ENCODE measurements at places on chromosomes 2 and 18.
A peak's percentile ranks its signal among the peaks of the same experiment; 100 is the strongest.

DNA sequence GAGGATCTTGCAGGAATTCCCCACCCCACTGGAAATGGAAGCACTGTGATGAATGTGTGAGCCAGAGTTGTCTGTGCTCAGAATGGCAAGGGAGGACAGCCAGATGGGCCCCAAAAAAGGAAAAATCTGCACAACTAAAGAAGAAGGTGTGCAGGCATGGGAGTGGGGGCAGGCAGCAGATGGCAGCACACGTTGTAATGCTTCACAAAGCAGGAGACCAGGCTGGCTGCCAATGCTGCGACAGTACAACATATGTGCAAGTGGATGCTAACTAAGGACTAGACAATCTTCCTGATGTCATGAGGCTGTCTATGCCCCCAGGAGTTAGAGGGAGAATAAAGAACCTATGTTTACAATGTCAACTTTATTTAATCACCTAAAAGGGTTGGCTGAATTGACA, 27.2 kb downstream of the ST6GAL2 start:
- no peak for DNase-seq

- DNase-seq, result no peak
Measured at GRCh38 chr18:23330423-23330822, 122.7 kb upstream of the RIOK3 start.

DNA sequence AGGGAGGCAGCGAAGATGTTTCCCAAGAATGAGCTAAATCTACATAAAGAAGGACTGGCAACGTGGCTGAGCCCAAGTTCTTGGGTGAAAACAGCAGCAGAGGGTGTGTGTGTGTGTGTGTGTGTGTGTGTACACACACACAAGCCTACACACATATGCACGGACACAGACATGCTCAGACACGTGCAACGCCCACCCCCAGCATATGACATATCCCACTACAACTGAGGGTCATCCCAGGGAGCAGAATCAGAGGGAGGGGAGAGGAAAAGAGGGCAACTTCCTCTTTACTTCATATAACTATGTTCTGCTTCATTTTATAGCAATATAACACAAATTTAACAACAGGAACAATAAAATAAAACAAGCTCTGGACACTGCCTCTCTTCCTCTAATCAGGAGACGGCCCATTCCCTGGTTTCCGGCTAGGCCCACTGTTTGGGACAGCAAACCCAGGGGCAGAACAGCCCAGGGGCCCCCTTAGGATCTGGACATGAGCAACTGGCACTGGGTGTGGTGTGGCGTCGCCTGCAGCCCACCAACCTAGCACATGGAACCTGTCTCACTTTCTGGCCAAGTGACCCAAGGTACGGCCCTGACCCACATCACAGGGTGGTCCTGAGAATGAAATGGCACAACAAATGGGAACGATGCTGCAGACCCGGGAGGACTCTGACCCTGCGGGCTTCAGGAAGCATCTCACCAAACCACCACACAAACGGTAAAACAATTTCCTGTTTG, 25.0 kb downstream of the FAM178B start:
- no peak for DNase-seq

DNA sequence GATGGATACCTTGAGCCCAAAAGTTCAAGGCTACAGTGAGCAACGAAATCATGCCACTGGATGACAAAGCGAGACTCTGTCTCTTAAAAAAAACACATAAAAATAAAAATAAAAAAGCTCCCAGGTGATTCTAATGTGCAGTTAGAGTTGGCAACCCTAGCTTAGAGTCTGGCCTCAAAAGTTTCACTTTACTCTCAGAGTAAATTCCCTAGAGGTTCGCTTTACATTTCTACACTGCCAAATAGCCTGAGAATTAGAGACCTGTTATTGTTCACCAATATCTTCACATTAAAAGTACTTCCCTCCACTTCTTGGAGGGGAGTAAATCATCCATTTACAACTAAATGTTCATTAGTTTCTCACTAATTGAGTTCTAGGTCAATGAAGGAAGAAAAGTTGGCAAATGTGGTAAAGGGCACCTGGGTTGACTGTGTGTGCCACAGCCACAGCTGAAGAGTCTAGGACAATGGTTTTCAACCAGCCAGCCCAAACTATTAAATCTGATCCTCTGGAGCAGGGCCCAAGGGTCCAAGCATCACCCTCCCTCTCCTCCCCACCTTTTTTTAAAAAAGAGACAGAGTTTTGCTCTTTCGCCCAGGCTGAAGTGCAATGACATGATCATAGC, 15.2 kb upstream of the TMEM37 start:
- no peak for DNase-seq

- DNase-seq, result peak; percentile 56
Measured at GRCh38 chr2:46297546-46298271, 502 bp downstream of the EPAS1 start.

All from stimulated activated CD4-positive, alpha-beta T cell treated with anti-CD3 and anti-CD28 coated beads, TNF-alpha, amount 100 ng/mL, for 1 hour (primary cell).